SJSA1 (cell line): ENCODE measurements at places on chromosomes 3 and 15.

DNA sequence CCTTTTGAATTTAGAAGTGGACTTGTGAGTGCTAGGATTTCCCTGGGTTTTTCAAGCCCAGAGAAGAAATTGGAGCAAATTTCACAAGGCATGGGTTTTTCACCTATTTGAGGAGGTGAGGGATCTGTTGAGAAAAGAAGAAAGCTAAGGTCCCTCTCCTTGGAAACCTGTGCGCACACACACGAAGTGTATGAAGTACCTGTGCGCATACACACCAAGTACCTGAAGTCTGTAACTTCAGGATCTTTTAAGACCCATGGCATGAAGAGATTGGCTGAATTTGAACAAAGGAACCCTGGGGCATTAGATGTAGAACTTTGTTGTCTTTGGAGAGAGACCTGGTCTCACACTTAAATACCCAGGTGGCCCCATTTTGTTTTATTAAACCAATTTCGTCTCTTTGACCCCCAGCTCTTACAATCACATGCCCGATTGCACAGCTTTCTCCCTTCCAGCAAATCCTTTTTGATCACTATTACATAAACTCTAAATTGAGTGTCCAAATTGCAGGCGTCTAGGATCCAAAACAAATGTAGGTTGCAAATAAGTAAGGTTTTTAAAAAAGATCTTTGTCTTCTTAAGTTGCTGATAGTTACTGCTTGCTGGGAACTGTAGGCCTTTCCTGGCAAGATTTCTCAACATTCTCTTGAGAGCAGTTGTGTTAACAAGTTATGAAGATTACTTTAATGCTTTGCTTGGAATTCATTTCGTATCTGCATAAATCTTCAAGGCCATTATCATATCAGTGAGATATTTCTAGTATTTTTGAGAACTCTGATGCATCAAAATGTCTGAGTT lies 64.3 kb downstream of the CMTM8 start:
- no peak for DNase-seq

DNA sequence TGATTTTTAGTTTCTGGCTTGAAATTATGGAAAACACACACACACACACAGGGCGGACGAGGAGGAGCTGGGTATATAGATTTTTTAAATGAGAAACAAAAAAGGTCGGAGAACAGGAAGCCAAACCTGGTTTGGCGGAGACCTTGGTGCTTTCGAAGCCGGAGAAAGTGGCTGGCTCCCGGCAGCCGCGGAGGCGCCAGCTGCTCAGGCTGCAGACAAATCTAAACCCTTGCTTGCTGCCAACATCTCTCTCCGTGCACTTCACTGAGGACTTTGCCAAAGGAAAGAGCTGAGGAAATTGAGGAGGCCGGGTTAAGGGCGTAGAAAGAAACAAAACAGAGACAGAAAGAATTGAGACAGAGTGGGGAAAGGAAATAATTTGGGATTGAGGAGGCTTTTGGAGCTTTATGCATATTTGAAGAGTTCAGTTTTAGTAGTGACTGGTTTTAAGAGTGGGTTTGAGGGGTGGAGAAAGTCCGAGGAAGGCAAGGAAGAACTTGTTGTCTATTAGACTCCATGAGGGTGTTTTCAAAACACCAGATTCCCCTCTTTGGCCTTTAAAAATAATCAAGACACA lies 2.2 kb downstream of the ZIC1 start:
- peak; percentile 37 for DNase-seq

- DNase-seq, result no peak
Measured at GRCh38 chr3:60935709-60936108, 315.5 kb downstream of the FHIT start.

DNA sequence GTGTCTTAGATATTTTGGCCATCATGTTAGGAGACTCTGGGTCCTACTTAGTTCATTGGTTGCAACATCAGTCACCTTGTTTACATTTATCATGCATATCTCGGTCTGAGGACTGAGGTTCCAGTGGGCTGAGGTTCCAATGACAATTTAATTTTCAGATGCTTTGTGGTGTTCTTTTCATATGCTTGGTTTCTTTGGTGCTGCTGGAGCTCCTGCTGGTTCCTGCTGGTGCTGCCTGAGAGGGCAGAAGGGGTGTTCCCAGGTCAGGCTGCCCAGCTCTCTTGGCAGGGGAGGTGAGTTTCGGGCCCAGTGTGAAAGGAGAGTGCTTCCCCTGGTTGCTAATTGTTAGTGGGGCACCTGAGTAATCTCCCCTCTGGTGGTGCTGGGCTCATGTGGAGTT lies 6.9 kb upstream of the KLHL40 start:
- no peak for DNase-seq

GRCh38 chr3:98999675-99000074 lies 98.2 kb upstream of the DCBLD2 start:
- DNase-seq, result no peak

- peak; percentile 62 for DNase-seq
Measured at GRCh38 chr3:40505599-40506462, at the start of gene ZNF620. Gene ZNF620, plus strand, starts transcription at chr3:40506039. Its CDS starts 314 bp downstream, at chr3:40506353.

- DNase-seq, result no peak
Measured at GRCh38 chr3:120077731-120078130, 16.5 kb downstream of the GSK3B start.

DNA sequence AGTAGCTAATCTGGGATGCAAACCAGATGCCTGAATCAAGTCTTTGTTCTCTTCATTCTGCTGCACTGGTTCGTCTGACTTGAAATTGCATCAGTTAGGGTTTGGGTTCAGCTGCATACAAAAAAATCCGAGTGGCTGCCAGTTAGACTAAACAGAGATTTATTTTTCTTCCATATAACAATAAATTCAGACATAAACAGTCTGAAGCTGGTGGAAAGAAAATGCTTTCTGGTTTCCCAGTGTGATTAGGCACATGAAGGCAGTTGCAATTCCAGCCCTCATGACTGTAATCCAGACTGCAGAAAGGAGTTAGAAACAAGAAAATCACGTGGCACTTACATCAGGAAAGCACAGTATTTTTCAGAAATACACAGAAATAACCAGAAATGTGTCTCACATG lies 930.7 kb downstream of the MCTP2 start:
- peak; percentile 5 for DNase-seq

DNA sequence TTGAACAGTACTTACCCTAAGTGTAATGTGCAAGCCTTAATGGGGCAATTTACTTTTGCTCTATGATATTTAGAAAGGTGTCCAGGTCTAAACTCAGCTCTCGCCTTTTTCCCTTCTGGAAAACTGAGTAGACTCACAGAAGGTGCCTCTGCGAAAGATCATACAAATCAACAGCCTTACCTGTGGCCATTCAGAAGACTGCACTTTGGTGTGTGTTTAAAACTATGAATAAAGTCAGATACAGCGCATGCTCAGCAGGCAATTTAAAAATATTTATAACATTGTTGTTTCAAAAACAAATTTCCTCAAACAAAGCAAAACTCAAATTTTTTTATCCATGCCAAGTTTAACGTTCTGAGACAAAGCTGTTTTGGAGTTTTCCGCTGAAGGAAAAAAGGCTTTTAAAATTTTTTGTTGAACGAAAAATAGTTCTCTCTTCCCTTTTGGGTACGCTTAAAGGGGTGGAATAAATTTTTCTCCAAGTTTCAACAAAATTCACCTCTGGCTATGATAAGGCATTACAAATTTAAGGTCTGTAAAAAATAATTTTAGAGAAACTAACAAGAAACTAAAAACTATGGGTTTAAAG lies 156.3 kb downstream of the TIGIT start:
- DNase-seq, result no peak

- no peak for DNase-seq
Measured at GRCh38 chr15:52243286-52243685, 52.1 kb upstream of the GNB5 start.

- DNase-seq, result peak; percentile 16
Measured at GRCh38 chr3:72694398-72694797, 153.8 kb downstream of the SHQ1 start.

- DNase-seq, result no peak
Measured at GRCh38 chr3:123448536-123449101, at the start of gene ADCY5. Gene ADCY5, minus strand, starts transcription at chr3:123449090. Its CDS starts 545 bp downstream, at chr3:123448545.

GRCh38 chr3:31250116-31250777 lies 282.5 kb upstream of the STT3B start:
- DNase-seq, result no peak

DNA sequence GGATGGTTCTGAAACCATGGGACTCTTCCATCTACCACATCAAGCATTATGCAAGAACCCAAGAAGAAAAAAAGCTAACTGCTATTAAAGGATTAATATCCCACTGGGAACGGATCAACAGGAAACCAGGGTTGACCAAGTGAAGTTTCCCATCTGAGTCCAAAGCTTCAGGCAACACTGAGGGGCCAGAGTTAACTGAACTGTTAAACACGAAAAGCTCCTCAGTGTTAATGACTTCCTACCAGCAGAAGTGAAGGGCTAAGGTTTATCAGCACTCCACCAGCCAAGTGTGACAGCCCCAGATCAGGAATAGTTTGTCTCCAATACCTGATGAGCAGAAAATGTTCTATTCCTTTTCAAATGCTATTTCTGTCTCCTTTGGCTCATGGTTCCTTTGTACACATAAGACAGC lies 36.7 kb downstream of the PTPN9 start:
- DNase-seq, result no peak

DNA sequence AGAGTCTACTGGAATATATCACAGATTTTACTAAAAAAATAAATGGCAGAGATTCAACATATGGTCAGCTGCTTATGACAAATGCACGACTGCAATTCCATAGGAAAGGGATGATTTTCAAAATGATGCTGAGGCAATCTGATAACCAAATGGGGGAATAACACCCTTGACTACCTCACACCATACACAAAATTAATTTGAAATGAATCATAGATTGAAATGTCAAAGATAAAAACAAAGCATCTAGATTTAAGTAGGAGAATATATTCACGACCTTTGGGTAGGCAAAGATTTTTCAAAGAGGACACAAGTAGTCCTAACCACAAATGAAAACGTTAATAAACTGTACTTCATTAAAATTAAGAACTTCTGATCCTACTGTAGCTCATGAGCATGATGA lies 11.2 kb downstream of the SENP7 start:
- DNase-seq, result no peak

DNA sequence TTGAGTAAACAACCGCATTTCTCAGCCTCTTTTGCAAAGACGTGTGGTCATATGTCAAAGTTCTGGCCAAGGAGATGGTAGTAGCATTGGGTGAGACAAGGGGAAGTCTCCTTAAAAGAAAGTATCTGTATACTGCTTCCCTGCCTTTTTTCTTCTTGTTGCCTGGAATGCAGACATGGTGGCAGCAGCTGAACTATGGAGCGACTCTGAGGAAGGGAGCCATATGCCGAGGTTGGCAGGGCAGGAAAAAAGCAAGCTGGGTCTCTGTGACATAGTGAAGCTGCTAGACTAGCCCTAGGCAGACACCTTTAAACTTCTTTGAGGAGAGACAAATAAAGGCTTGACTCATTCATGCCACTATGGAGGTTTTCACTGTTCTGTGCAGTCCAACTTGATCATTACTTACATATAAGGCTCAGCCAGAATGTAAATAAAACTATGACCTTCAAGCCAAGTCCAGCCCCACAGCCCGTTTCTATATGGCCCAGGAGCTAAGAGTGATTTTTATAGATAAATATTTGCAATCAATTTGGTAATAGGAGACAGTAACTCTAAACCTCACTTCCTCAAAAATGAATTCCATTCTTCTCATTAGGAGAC lies 30.6 kb upstream of the PRICKLE2 start:
- DNase-seq, result no peak

DNA sequence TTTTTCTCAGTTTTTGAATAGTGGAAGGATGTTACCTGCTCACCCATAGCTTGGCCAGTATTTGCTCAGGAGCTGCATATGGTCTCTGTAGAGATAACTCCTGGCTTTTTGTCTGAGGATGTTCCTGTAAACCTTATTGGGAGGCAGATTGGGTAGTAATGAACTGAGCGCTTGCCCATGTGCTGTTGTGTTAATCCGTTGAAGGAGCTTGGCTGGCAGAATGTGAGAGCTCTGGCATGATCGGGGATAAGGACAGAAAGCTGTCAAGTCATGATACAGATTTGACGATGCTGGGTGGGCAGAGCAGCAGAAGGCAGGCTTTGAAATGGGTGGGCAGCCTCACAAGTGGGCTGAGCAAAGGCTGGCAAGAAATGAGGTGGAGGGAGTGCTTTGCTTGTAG lies 27.4 kb downstream of the SH3GL3 start:
- no peak for DNase-seq

DNA sequence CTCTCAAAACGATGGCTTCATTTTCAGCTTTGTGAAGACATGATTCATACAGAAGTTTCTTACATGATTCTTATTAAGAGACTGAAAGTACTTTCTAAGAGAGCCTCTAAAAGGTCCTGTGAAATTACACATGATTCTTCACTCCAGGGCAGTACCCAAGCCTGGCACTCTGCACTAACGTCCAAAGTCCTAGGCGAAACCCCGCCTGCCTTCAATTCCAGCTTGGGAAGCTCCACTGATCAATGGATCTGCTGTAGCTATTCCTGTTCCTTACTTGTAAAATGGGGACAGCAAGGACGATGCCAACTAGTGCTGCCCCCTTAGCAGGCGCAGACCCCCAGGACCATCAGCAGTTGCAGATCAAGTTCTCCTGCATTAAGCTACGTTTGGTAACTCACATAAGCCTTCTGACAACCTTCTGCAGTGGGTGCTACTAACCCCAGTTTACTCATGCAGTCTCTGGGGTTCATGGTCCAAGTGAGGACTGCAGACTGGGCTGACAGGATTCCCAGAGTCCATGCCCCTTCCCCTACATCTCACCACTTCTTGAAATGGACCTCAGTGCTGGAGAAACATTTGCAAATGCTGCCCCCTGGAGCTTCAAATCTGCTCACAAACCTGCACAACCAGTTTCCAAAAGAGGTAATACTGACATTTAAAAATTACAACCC lies 10.6 kb downstream of the CHCHD4 start:
- no peak for DNase-seq

GRCh38 chr3:51982352-51982837 lies 940 bp upstream of the ACY1 start:
- DNase-seq, result no peak

DNA sequence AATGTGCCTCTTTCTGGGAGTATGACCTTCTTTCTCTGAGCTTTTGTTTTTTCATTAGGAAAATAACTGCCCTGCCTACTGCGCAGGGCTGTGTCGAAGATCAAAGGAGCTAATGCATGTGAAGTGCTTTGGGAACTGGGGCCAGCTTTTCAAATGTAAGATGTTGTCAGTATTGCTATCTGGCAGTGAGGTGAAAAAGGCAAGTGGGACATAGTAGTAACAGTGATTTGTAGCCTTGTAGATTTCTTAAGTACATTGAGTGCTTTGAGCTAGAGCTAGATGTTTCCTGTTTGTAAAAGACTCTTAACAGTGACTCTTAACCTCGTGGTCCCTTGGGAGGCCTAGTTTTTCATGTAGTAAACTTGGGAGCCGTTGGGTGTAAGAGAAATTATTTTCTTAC lies 126.5 kb downstream of the ECT2 start:
- DNase-seq, result no peak

DNA sequence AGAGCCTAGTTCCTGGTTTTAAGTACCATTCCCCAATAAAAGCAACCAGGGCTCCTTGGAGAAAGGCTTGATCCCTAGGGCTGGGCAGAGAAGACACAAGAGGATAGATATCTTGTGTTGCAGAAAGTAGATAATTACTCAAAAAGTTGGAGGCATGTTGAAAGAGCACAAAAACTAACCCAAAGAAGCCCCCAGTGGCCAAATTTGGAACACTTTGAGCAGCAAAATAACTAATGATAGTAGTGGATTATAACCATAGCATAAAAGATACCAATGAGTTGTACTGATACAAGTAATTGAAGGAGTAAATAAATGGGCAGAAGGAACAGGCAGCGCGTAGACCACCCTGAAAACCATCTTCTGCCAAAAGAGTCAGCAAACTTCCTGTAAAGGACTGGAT lies 12.0 kb downstream of the EXOSC7 start:
- DNase-seq, result no peak
